ENCODE measurements at places on chromosomes 16 and 17.

DNA sequence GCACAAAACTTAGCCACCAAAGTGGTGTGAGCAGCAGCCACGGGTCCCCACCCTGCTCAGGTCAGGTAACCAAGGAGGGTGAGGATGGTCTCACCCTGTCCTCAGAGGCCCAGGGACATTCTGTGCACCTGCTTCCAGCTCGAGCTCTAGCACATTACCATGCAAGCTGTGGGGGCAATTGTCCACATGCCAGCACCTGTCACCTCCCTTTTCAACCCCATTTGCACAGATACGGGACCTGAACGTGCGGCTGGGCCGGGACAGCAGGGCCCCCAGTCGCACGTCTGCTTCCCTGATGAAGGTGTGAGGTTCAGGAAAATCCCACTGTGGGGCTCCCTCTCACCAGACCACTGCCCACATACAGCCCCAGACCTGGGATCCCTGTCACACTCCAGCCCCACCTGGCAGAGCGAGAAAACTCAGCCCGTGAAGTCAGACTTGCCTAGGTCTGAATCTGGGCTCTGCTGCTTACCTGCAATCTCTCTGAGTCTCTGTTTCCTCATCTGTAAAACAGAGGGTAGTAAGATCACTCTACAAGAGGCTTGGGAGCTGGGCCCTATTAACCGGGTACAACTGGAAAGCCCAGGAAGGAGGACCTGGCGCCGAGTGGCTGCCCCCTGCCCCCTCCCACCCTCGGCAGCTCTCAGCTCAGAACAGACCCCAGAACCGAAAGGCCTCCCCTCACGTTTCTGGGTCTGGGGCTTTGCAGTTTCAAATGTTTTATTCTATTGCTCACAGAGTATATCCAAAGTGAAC is 7.9 kb downstream of the WFIKKN2 start:
- DNase-seq = no peak

- no peak for DNase-seq
These were observed 590 bp downstream of the KRT33B start for GRCh38 chr17:41369023-41369422.

- DNase-seq = no peak
These were observed 105.3 kb downstream of the SPECC1 start for GRCh38 chr17:20114466-20114865.

GRCh38 chr17:8485491-8485890 is 49.8 kb downstream of the NDEL1 start:
- no peak for DNase-seq

DNA sequence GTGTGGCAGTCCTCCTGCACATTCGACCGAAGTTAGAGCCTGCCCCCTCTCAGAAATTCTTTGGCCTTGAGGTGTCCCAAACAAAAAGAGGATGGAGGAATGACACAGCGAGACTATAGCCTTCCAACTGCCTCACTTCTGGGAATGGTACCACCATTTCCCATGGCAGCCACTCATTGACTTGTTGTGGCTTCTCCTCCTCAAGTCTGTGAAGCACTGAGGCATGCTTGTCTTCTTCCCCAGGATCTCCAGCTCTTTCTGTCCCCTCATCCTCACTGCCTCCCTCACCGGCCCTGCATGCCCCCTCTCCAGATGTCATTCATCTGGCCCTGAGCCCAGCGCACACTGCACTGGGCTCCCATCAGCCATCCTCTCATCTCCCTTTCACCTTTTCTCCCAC is 43.7 kb upstream of the DNAH9 start:
- DNase-seq = no peak

DNA sequence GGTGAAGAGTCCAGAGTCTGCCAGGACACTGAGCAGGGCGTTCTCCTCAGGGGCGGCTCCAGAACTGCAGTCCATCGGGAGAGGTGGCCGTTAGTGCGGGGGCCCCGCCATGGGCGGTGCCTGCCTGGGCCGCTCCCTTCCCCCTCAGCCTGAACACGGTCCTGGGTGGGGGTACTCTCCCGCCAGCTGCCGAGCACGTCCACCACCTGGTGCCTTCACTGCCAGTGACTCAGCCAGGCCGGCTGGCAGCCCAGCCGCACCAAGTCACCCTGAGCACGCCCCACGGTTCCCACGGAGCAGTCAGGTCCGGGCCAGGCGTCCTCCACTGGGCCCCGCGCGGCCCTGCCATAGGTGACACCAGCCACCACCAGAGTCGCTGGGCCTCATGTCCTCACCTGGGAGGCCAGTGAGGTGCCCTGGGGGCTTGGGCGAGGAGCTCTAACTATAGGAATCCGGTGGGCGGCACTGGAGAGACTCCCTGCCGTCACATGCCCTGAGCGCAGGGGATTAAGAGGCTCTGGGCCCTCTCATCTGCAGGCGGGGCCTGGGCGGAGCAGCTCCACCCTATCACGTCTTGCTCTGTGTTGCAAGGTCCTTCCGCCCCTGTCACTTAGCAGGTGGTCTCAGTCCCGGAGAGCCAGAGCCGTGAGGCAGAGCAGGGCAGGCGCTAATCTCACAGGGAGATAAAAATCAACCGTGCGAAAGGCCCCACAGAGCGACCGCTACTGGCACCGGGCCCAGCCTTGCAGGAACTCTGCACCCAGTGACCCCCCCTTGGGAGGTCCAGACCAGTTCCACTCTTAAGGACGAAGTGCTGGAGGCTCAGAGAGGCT is 14.3 kb downstream of the PIEZO1 start:
- no peak for DNase-seq

- DNase-seq = no peak
These were observed 151.1 kb upstream of the IRX5 start for GRCh38 chr16:54779549-54779948.

DNA sequence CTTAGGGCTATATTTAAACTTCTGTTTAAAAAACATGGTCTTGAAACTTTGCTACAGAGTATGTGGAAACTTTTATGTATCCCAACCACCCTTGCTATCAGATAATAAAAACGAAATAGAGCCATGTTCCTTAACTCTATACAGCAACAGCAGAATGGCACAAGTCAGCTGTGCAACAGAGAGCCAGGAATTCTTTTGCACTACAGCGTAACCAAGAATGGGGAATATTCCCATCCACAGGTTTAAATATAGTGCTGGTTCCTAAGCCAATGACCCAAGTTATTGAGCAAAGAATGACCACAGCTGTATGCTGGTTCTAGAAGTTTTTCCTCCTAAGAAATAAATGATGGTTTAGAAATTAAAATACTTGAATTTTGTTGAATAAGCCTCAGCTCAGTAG is 33.1 kb downstream of the SETD6 start:
- no peak for DNase-seq

All from activated CD4-positive, alpha-beta T cell treated with anti-CD3 and anti-CD28 coated beads, Interleukin-2, Interleukin-6, amounts not matched to agents 100 ng/mL and 50 ng/mL, durations not matched to agents 16 hours and 8 hours (primary cell).